NCI-H2171 (cell line): ENCODE measurements at places on chromosomes 6 and 20.
A peak's percentile ranks its signal among the peaks of the same experiment; 100 is the strongest.

GRCh38 chr6:89859744-89860143 is 30.1 kb downstream of the CASP8AP2 start:
- no peak for DNase-seq

DNA sequence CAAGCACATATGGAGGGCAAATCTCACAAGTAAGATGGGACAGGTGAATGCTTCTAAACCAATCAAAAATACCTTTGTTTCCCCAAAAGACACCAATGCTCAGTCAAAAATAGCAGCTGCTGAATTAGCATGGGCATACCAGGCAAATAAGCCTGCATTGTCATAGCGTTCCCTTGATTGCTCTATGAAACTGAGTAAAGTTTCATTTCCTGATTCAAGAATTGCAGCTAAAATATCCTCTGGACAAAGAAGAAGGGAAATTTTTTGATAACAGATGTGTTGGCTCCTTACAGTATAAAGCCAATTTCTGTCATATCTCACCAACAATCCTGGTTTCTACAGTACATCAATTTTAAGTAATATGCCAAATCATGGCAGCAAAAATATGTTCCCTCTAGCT is 3.3 kb upstream of the TMEM14A start:
- no peak for DNase-seq

DNA sequence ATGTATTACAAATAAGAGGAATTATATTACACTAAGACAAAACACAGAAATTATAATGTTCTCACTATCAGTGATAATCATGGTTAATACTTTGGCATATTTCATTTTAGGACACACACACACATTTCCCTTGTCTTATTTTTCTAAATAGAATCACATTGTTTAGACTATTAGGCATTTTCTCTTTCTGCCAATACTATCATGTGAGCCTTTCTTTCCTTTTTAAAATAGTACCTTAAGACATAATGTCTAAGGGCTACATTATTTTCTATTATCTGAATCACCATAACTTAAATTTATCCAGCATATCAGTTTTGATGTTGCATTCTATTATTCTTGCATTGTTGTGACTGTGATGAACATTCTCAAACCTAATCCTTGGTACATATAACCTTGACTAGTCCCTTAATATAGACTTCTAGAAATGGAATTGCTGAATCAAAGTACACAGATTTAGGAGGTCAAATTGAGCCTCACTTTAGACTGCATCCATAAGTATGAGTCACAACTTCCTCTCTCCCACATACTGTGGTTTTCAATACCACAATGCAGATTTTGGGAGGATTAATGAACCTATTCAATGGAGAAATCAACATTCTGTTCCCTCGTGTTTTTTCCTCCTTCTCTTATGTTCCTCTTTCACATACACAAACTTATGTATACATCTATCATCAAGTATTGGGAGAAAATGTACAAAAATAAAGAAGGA is 212.6 kb downstream of the MOXD1 start:
- no peak for DNase-seq

DNA sequence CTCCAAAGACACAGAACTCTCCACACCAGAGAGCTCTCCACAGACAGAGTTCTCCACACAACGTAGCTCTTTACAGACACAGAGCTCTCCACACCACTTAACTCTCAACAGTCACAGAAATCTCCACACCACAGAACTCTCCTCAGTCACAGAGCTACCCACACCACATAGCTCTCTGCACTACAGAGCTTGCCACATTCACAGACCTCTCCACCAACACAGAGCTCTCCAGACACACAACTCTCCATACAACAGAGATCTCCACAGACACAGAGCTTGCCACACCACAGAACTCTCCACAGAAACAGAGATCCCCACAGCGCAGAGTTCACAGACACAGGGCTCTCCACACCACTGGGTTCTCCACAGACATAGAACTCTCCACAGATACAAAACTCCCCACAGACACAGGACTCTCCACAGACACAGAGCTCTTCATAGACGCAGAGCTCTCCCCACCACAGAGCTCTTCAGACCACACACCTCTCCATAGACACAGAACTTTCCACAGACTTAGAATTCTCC is 52.5 kb downstream of the ERMARD start:
- no peak for DNase-seq

DNA sequence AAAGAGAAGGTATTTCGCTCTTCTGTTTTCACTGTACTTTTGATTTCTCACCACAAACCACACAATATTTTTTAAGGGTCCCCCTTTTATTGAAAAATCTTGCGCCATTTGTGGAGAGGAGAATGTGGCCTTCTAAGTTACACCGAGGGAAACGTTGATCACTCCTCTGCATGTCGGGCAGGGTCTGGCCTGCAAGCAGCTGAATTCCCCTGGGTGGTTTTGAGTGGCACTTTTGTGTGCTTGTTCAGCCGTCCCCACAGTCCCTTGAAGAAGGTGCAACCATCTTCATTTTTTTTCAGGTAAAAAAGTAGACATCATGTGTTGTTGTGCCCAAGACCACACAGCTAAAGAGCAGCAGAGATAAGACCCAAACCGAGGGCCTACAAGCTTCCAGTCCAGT is 6.1 kb downstream of the GPR31 start:
- DNase-seq, result no peak

GRCh38 chr6:6559994-6560570 is 28.4 kb upstream of the LY86 start:
- no peak for DNase-seq

- DNase-seq, result peak; percentile 41
Observed at GRCh38 chr20:6767536-6768227, at the start of gene BMP2. Gene BMP2 (plus strand): TSS chr20:6767686. CDS start chr20:6770127, 2,441 bp downstream.

DNA sequence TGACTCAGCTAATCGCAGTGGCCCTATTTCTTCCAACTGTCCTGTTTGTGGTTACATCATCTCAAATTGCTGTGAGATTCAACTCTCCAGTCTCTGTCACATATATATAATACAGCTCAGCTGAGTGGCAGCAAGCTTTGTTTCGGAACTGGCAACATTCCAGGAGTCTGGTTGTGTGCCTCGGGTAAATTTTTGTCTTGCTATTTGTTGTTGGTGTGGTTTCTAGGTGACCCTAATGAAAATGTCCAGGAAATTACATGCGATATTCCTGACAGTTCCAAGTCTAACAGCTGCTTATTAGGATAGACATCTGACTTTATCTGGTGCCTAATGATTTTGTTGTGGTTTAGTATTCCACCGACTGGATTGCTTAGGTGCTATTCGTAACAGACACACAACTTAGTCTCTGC is 581.8 kb downstream of the CD109 start:
- no peak for DNase-seq

DNA sequence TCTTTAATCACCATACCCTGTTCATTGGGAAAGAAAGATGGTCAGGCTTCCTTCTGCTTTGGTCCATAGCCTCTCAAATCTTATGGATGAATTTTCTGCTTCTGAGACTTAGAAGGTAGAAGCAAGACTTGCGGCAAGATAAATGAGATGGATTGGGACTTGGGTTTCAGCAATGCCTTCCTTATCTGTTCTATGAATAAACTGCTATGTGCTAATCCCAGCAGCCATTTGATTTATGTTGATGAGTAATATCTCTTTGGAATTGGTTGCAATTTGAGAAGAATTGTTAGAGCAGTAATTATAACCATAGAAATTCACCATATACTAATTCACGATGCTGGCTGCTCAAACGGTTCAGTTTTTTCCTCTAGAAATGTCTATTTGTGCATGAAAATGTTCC is 48.3 kb downstream of the TXLNB start:
- no peak for DNase-seq

- no peak for DNase-seq
Observed at GRCh38 chr20:58584881-58585752, 66.0 kb upstream of the STX16 start.

GRCh38 chr20:5469111-5469510 is 152.4 kb upstream of the PROKR2 start:
- DNase-seq, result no peak

DNA sequence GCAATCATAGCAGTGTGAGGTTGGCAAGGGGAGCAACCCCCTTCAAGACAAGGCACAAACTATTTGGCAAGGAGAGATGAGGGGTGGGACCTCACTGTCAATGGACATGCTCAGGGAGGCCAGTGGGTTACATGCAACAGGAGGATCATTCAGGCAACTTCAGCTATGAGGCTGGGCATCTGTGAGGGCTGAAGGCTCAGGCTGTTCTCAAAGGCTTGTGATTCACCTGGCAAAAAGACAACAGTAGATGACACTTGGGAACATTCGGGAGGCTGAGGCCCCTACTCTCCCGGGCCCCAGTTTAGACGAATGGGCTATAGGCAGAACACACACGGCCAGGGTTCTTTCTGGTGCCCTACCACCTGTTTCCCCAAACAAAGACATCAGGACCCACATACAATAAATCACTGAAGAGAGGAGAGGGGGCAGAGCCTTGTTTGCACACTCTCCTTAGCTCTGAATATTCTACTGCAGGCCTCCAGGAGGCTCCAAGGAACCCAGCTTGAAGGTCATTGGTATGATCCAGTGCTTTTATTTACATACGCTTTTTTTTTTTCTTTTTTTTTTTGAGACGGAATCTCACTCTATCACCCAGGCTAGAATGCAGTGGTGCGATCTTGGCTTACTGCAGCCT is 7.9 kb downstream of the TUBB start:
- DNase-seq, result no peak

DNA sequence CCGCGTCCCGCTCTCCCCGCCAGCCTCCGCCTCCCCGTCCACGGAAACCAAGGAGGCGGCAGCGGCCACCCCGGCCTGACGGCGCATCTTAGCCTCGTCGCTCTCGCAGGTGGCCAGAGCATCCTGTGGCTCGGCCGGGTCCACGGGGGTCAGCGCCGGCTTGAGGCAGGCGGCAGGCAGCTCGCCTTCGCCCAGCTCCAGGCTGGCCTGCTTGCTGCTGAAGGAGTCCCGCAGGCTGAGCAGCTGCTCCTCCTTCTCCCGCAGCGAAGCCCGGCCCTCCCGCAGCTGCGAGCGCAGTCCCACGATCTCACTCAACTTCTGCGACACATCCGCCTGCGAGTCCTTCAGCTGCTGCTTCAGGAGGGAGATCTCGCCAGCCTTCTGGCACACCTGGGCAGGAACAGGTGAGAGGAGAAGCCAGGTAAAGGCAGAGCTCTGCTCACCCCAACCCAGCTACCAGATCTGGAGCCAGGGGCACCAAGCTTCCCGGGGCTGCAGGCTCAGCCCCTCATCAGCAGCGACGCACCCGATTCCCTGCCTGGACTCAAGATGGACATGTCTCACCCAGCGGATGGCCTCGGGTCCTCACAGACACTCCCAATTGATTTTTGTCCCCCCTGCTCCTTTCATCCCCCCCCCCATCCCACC is 5.2 kb upstream of the FASTKD5 start:
- DNase-seq, result peak; percentile 23

DNA sequence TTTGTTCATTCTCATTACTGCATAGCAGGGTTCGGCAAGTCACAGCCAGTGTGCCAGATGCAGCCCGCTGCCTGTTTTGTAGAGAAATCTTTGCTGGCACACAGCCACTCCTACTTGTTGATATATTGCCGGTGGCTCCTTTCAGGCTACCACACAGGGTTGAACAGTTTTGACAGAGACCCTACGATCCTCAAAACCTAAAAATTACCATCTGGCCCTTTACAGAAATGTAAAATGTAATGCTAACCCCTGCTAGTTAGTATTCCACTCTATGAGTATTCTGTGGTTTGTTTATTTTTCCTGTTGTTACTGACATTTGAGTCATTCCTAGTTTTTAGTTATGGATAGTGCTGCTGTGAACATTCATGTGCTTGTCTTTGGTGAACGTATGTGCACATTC is 11.5 kb downstream of the DHX35 start:
- no peak for DNase-seq
